ENCODE measurements at places on chromosomes 2 and 18. TPM values are rescaled to one million over a fixed set of nuclear protein-coding genes. Genes with fewer than 3 reads are reported as not detected.

Gene AOX1
- 76.8 TPM for total RNA-seq

Gene HYCC2
- 2.9 TPM for total RNA-seq

Gene HSBP1L1
- 4.7 TPM for total RNA-seq

Gene FOXD4L1
- total RNA-seq: not detected

Gene CIDEA
- not detected for total RNA-seq

Gene IL36B
- total RNA-seq: not detected

Gene SLC66A2
- 45.0 TPM for total RNA-seq

Gene REL
- total RNA-seq: 0.72 TPM

Gene NCKAP5
- total RNA-seq: not detected

Gene SFXN5
- 4.2 TPM for total RNA-seq

Gene FLACC1
- 1.4 TPM for total RNA-seq

Gene AP1S3
- total RNA-seq: 2.0 TPM

Gene RFTN2
- total RNA-seq: 0.72 TPM

Gene DYSF
- 6.3 TPM for total RNA-seq

Gene IL18RAP
- total RNA-seq: under 0.01 TPM

Gene LYPD6
- total RNA-seq: not detected

Gene NXPH2
- total RNA-seq: not detected

Gene CYTIP
- not detected for total RNA-seq

Gene NDC80
- 9.1 TPM for total RNA-seq

Gene SLC9A4
- not detected for total RNA-seq

Gene HMSD
- not detected for total RNA-seq

Gene TCF4
- 52.0 TPM for total RNA-seq

Gene ALK
- not detected for total RNA-seq

Gene ZBTB14
- 27.7 TPM for total RNA-seq

Gene BCL11A
- total RNA-seq: not detected

All from cardiac atrium fibroblast (primary cell).